ENCODE measurements at places on chromosomes 4 and X.

DNA sequence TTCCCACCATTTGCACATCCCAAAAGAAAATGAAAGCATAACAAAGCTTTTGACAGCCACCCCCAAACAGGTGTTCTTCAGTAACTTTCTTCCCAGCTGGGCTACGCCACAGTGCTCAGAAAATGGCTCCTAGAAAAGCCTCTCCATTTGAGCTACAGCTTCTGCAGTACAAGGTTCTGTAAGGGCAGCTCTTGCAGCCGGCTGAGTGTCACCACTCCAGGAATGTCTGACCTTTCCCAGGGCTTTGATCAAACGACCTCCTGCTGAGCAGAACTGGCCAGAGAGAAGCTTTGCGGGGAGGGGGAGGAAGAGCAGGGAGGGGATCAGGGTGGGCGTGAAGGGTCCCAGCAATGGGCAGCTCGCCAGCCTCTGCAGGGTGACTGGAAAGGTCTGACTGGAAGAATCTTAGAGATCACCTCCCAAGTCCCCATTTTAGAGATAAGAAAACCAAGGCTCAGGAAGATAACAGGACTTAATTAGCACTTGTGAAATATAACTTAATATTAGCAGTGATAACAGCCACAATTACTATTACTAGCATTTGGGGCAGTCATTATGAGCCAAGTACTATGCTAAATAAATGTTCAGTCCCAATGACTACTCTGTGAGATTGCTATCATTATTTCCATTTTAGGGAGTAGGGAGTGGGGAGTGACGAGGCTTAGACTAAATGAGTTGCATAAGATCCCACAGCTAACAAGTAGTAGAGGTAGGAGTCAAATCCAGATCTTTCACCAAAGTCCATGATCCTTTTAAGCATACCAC lies 51.1 kb downstream of the LEF1 start:
- no peak for DNase-seq

- DNase-seq, result no peak
Measured at GRCh38 chrX:149467461-149467860, 37.6 kb downstream of the IDS start.

GRCh38 chr4:75057369-75057768 lies 124.5 kb downstream of the PARM1 start:
- no peak for DNase-seq

GRCh38 chr4:1288786-1289185 lies 905 bp upstream of the MAEA start:
- no peak for DNase-seq

GRCh38 chrX:82384401-82384800 lies 1123.7 kb upstream of the POU3F4 start:
- DNase-seq, result no peak

DNA sequence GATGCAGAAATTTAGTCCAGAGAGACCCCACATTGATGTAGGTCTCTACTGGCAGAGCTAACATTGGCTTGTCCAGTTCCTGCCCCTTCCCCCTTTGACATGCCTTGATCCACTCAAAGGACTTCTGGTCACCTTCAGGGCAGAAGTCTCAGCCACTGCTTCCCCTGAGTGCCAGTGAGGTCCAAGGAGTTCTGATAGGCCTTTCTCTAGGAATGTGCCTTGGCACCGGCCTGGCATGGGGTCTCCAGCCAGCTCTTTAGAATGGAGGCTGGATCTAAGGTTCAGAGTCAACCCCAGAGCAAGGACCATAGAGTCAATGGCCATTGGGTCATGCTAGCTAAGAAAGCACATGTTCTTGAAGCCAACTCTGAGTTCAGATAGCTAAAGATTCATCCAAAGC lies 88.6 kb upstream of the PJA1 start:
- DNase-seq, result no peak

DNA sequence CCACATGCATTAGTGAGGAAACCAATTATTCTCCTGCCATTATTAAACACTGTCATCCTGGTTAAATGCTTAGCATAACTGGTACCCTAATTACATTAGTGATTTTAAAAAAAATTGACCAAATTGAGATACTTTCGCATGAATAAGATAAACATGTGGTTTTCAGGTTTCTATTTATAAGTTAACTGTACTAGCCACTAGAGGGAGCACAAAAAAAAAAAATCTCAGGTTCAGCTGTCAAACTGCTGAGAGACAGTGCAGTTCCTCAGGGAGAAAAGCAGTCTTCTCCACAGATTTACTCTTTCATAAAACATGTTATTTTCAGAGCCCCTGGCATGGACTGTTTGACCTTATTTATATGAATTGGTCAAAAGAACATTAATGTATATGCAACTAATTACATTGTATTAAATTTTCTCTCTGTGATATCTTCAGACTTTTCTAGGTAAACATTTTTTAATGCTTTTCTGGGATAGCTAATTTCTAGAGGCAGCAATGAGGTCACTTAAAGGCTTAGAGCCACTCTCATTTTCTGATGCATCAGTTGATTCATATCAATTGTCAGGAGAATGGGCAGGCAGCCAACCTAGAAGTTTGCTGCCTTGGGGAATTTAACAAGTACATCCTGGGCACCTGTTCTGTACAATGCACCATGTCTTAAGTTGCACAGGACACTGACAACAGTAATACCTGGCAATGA lies 167.5 kb downstream of the CDS1 start:
- DNase-seq, result no peak

- no peak for DNase-seq
Measured at GRCh38 chr4:90211174-90211573, 84.0 kb downstream of the CCSER1 start.

DNA sequence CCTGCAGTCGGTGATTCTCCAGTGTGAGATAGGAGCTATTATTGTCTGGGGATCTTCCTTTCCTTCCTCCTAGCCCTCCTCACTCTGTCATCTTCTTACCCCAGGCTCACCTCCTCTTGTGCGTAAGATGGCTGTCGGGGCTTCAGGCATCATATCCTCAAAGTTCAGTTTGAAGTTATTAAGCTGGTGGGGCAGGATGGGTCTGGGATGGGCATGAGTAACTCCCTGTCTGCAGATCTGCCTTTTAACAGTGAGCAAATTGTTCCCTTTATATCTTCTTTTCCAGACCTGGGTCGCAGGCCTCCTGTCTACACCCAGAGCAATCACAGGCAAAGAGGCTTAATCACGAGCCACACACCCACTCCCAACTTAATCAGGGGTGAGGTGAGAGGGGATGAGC lies 900 bp upstream of the MTMR1 start:
- DNase-seq, result no peak

DNA sequence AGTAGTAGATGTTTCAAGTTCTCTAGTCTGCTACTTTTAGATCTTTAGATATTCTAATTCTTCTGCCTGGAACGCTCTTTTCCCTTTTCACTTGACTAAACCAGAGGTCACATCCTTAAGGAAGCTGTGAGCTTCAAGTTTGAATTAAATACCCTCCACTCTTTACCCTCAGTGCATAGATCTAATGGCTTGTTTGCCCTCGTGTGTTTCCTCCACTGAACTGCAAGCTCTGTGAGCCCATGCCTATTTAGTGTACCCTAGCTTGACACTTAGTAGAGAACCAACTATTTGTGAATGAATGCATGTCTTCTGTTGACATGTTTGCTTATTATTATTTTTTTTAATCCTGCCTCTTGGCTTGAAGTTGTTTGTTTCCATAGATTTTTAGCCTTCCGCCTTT lies 138.3 kb downstream of the PDE5A start:
- no peak for DNase-seq

- no peak for DNase-seq
Measured at GRCh38 chr4:46994007-46994405, 625 bp upstream of the GABRA4 start.

- DNase-seq, result no peak
Measured at GRCh38 chrX:110444996-110445395, 86.3 kb downstream of the RTL9 start.

DNA sequence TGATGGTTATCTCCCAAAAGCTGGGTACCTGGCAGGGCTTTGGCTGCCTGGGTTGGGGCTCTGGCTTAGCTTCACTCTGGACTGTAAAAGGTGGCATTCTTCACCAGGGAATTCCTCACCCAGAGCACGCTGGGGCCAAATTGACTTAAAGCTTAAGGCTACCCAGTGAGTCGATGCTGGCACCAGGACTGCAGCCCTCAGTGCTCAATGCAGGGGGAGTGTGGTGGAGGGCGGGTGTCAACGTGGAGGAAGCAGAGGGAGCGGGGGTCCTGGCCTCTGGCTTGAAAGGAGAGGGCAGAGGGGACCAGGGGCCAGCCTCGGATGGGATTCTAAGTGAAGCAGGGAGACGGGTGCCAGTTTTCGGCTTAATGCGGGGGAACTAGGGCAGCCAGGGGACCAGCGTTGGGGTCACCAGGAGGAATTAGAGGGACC lies 446 bp upstream of the FAM50A start:
- no peak for DNase-seq

DNA sequence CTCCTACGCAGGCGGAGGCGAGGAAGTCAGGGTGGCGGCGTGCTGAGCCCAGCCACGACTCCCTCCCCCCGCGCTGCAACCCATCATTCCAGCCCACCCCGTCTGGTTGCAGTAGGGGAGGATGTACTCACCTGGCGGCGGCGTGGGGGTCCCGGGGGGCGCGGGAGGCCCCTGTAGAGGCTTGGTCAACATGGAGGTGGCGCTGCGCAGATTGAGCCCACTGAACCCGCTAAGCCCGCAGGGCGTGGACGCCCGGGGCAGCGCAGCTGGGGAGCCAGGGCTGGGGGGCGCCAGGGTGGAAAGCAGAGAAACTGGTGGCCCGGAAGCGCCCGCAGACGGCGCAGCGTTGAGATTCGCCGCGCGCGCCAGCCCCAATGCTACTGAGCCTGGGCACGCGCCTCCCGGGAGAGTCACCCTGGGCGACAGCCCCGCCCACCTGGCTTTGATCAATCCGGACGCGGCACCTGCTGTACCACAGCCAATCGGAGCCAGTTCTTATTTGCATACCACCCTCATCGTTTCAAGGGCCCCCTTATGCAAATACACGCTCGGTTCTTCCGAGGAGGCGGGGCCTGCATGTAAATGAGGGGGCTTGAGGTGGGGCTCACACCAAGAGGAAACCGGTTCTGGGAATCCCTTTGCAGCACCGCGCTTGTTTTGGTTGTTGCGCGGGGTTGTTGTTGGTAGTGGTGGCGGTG lies at the start of gene PIM2:
PIM2 (minus strand) TSS at position 382 of the 698 bp plus-strand sequence; CDS start at position 192, 190 bp downstream.
- peak; percentile 87 for DNase-seq

Data from activated T-helper 1 cell treated with anti-CD3 and anti-CD28 coated beads, Interleukin-2, amount 50 U/mL, for 16 hours (primary cell).